ENCODE measurements at places on chromosomes 16 and 17.

DNA sequence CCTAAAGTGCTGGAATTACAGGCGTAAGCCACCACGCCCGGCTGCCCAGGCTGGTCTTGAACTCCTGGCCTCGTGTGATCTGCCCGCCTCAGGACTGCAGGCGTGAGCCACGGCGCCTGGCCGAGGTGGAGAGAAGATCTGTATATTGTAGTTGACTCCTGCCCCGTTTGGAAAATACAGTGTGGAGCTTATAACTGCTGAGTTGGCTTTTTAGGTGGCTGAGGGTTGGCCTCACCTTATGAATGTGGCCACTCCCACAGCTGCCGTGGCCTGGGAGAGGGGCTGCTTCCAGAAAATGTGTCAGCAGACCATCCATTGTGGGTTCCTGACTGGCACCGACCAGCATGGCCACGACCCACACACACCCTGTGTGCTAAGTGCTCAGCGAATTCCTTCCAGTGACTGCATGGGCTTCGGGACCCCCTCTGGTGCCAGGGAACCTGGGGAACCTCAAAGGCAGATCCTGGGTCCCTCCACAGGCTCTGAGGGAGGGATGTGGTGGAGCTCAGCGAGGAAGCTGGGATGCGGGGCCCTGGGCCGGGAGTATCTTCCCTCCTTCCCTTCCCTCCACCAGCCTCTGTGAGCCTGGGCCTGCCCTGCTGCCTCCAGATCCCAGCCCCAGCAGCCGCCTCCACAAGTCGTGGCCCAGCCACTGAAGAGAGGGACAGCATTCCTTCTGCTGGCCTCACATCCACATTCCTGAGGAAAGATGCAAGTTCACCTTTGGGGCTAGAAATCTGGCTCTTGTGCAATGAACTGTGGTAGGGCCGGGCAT, 10.9 kb upstream of the RAB11FIP3 start:
- no peak for DNase-seq

DNA sequence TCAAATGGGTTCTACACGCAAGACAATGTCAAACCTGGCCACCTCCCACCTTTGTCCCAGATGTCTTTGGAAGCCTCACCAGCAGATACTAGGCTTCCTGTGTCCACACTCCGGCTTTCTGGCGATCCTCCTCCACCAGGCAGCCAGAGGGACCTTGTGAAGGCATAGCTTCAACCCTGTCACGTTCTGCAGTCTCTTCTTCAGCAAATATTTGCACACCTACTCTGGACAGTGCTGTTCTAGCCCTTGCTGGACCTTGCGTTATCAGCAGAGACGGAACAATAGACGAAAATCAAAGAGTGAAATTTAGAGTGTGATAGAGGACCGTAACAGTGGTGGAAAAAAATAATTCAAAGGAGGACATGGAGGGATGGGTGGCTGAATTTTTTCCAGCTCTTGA, 38.5 kb upstream of the KIFC3 start:
- no peak for DNase-seq

DNA sequence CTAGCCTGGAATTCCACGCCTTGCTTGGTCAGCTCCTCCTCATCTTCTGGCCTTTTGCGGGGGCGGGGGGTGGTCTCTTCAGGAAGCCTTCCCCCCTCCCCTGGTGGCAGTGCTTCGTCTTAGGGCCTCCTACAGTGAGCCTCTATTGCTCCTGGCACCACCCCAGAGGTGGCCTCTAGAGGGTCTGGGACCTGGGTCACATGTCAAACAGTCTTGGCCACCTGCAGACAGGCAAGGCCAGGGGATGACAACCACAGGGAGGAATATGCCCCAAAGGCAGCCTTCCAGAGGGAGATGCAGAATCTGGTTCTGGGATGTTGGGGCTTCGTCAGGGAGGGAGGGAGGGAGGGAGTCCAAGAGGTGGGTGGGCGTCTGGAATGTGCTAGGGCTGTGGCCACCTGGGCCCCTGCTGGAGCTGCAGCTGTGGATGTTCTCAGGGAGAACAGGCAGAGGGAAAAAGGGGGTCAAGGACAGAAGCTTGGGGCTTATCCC, 50.6 kb downstream of the SMPD3 start:
- no peak for DNase-seq

- DNase-seq = no peak
Observed at GRCh38 chr16:30628628-30629540, 18.7 kb upstream of the ZNF689 start.

GRCh38 chr17:75769536-75769935, 4.5 kb upstream of the GALK1 start:
- DNase-seq = no peak

DNA sequence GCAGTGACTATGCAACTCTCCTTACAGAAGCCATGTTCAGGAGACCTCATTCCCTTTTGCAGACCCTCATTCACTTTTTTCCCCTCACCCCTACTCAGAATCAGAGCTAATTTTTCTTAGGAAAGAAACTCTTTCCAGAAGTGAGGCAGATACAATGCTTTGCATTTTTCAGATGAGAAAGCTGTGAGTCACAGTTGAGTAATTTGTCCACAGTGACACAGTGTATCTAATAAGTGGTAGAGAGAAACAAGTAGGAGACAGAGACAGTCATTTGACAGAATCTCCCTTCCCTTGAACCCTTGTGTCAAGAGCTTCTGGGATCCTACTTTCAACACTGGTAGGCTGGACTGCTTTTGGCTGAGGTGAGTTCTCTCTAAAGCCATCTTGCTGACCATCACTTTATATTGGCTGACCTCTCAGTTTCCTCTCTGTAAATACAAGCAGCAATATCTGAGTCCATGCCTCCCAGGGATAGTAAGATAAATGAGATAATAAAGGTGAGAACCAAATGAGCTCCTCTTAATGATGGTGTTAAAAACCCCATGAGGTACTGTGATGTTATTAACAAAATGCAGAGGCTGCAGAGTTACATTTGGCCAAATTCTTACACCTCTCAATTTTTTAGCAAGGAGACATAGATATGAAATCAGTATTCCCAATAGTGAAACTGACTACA, 130.8 kb downstream of the CA10 start:
- peak; percentile 47 for DNase-seq

- DNase-seq = no peak
Observed at GRCh38 chr17:38912221-38912813, 13.1 kb upstream of the LASP1NB start.

GRCh38 chr17:10394201-10394887, 21.5 kb upstream of the MYH13 start:
- DNase-seq = no peak

DNA sequence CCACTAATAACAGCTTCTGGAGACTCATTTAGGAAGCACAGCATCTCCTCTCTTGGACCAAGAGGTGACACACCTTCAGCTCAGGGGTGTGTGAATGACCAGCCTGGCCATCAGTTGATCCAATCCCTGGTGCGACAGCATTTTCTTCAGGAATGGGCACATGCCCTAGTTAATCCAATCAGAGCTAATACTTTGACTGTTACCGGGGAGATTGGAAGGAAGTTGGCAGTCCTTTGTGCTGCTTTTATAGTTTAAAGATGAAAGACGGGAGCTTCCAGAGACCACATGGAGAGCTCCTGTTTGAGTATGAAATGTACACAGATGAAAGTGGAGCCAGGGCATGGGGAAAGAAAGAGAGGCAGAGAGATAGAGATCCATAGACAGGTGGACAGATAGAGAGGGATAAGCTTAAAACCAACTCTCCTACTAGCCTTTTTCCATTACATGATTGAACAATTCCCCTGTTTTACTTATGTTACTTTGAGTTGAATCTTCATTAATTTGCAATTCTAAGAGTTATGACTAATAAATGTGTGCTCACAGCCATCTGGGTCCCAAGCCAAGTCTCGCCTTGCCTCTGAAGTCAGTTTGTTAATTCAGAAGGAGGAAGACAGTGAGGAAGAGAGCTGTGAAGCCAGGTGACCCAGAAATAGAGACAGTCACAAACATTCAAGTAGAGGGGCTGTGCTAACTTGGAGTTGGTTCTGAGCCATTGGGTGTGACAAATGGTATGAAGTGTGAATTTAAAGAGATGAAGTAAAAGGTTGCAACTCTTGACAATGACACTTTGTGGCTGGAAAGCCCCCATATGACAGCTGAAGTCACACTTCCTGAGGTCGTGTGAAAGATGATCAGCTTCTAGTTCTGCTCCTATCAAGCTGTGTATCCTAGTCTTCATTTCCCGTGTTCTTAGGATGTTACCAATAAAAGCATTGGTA, 120.0 kb upstream of the GOT2 start:
- DNase-seq = no peak

DNA sequence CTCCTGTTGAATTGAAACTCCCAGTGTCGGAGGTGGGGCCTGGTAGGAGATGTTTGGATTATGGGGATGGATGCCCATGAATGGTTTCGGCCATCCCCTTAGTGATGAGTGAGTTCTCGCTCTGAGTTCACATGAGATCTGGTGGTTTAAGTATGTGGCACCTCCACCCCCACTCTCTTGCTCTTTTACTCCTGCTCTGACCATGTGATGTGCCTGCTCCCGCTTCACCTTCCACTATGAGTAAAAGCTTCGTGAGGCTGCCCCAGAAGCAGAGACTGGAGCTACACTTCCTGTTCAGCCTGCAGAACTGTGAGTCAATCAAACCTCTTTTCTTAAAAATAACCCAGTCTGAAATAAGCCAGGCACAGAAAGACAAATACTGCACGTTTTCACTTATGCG, 512.4 kb downstream of the HS3ST4 start:
- DNase-seq = no peak

- no peak for DNase-seq
Observed at GRCh38 chr16:84032458-84033178, 10.0 kb downstream of the SLC38A8 start.

- no peak for DNase-seq
Observed at GRCh38 chr16:75043175-75043895, 44.5 kb downstream of the ZNRF1 start.

DNA sequence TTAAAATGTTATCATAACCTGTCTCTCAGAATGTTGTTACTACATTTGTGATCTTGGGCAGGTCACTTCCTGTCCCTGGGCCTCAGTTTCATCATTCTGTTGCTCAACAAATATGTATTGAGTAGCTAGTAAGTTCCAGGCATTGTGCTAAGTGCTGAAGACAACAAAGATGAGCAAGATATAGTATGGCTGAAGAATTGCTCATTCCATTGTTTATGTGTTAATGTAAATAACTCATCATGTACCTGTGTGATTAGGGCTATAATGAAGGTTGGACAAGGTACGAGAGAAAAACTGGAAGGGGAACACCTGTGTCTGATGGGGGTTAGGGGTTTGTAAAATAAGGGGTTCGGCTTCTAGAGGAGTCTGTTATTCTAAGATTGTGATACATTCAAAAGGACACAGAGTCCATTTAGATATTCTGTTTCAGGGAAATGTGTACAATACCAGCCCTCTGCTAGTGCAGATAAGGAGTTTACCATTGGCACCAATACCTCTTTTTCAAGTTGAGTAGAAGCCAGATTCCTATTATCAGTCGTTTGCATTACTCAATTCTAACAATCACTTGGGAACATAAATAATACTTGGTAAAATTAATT, 20.0 kb downstream of the TUBG1 start:
- DNase-seq = no peak

DNA sequence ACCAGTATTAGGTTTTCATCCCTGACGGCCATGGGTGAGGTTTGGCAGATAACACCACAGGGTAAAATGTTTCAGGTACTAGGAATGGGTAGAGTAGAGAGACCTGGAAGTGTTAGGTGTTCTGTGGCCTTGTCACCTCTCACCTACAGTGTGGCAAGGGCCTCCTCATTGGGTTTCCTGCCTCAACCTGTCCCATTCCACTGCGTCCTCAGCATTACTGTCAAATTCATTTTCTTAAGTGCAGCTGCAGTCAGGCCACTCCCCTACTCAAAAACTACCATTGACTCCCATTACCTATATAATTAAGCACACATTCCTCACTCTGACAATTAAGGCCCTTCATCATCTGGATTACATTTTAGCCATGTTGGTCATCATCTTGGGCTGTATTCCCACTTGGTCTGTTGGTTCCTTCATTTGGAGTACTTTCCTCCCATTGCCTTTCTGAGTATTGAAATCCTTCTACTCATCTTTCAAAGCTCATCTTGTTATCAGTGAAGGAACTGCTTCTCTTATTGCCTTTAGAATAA, 64.5 kb downstream of the NUP88 start:
- no peak for DNase-seq

GRCh38 chr17:61797283-61797682, 66.0 kb downstream of the BRIP1 start:
- DNase-seq = no peak

DNA sequence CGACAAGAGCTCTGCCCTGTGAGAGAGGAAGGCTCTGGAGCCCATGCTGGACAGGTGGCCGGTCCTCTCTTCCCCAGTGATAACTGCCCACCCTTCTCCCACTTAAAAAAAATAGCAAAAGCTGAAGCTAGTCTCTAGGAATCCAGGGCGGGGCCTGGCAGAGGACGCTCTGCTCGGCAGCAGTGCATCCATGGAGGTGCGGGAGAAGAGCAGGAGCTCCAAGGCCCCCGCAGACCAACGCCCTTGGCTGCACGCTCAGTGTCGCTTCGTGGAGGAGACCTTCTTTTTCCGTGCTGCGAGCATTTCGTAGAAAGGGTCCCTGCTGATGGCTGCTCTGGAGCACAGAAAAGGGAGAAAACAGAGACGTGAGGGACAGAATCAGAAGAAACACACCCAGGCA, 98.6 kb upstream of the DNAH17 start:
- DNase-seq = no peak

DNA sequence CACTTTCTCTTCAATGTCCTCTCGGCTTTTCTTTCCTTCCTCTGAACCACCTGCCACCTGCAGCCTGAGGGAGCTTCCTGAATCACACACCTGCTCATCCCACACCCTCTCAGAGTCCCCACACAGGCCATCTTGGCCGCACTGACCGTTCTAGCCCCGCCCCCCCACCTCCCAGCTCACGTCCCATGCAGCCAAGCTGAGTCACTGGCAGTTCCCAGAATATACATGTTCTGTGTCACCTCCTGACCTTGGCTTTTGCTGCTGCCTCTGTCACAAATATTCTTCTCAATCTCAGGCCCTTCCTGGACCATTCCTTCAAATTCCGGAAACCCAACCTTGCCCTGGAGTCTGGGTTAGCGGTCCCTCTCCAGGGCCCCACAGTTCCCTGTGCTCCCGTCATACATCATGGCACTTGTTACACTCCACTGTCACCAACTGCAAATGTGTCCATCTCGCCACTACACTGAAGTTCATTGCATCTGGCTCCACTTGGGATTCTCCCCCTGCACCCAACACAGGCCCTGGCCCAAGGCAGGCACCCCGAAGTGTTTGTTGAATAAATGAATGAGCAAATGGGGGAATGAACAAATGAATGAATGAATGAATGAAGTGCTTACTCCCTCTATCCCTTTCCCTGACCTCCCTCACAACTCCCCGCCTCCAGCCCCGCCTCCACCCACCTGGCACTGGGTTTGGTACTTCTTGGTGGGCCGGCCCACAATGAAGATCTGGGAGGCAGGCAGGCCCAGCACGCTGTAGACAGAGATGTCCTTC, 12.8 kb downstream of the PIMREG start:
- DNase-seq = no peak

DNA sequence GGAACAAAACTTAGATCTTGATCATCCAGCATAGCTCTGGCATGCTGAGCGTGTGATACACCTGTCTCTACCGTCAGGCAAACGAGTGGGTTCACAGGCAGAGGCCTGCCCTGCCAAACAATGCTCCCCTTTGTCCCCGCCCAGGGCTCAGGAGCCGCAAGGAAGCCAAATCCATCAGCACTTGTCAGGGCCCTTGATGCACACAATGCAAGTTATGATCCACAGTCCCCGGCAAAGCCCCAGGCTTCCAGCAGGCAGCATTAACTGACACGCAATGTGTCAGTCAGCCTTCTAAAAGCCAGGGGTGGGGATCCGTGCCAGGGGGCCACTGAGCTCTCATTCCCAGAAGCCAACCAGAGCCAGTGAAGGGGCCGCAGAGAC, 460.9 kb downstream of the SLC39A11 start:
- no peak for DNase-seq

GRCh38 chr17:3729881-3730280, 6.2 kb downstream of the HASPIN start:
- no peak for DNase-seq

GRCh38 chr16:2226245-2226793, 2.9 kb downstream of the E4F1 start:
- DNase-seq = no peak
